ENCODE measurements at places on chromosomes 2 and 18.

GRCh38 chr2:2633017-2633416, 301.9 kb upstream of the MYT1L start:
- no peak for DNase-seq

- no peak for DNase-seq
Measured at GRCh38 chr2:118841828-118842461, 5.5 kb downstream of the EN1 start.

DNA sequence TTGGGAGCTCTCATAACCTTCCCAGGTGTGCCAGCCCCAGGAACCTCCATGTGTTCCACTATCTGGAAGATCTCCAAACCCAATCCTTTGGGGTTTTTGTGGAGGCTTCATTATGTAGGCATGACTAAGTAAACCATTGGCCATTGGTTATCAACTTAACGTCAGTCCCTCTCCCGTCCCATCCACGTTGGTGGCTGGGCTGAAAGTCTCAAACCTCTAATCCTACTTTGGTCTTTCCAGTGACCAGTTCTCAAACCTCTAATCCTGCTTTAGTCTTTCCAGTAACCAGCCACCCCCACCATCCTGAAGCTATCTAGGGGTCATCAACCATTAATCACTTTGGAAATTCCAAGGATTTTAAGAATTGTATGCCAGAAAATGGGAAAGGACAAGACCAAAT, 704.7 kb upstream of the TMEFF2 start:
- DNase-seq, result no peak

GRCh38 chr2:207831584-207832248, 62.0 kb upstream of the FZD5 start:
- DNase-seq, result peak; percentile 57

- DNase-seq, result no peak
Measured at GRCh38 chr2:145769011-145769716, 1249.2 kb upstream of the ZEB2 start.

DNA sequence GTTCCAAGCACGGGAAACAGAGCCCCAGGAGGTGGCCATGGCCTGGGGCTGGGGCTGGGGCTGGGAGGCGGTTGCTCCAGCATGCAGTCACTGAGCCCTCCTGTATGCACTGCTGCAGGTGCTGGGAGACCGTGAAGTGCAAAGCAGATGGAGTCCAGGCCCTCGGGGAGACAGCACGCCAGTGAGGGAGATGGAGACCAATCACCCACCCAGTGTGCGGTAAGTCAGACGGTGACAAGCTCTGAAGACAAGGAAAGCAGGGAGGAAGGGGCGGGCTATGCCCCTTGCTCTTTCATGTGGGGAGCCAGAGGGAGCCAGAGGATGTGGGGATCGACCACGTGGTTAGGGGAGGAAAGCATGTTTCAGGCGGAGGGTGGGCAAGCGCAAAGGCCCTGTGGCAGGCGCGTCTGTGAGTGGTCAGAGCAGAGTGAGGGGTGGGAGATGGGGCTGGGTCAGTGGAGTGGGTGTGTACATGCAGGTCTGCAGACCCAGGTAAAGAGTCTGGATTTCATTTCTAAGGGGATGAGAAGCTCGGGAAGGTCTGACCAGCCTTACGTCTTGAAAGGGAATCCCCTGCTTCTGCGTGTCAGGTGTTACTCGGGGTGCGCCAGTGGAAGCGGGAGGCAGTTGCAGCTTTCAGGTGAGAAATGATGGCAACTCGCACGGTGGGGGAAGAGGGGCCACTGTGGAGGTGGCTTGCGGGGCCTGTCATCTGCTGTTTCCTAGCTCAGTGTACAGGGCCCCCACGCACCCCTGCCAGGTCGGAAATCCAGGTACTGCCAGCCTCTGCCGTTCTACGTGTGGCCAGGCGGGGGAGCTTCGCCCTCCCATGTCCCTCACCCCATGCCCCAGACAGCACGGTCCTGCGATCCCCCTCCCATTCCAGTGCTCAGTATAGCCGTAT, 19.4 kb downstream of the RRM2 start:
- peak; percentile 53 for DNase-seq

- no peak for DNase-seq
Measured at GRCh38 chr2:159647667-159648066, 31.3 kb upstream of the BAZ2B start.

DNA sequence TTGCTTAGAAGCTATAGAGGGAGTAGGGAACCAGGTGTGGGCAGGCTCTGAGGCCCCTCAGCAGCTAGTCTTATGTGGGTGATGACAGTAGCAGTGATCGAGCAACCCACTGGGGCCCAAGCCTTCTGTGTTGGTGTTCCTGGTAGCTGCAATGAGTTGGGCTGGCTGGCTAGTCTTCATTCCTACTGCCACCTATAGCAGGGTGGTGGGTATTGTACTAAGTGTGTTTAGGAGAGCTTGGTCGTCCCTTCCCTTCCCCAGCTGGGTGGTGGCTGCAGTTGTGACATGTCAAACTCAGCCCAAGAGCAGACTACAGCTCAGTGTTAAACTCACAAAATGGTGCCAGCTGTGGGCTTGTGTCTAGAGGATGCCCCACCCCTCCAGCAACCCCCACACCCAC, 486.1 kb upstream of the UBE2E3 start:
- no peak for DNase-seq

DNA sequence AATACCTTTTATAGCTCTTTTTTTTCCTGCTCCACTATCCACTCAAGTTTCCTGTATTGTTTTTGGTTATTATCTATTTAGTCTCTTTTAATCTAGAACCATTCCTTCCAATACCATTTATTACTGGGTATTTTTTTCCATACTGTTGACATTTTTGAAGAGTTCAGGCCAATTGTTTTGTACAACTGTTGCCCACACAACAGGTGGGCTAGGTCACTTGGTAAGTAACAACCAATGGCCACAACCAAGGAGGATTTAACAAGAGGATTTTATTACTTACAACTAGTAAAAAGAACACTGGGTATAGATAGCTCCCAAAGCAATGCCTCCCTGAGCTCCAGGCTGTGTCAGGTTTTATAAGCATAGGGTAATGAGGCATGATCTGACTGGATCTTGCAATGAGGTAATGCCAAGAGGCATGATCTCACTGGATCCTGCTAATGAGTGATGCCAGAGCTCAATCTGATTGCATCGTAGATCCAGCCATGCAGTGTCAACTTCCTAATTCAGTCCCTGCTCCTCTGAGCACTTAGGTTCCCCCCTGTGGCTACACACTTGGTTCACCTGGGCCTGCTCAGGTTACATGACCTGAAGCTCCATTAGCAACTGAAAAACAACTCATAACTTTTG, 7.1 kb upstream of the CEP68 start:
- no peak for DNase-seq

GRCh38 chr18:22956226-22956625, 23.1 kb downstream of the RBBP8 start:
- DNase-seq, result no peak

- DNase-seq, result no peak
Measured at GRCh38 chr2:50118905-50119702, 912.8 kb downstream of the NRXN1 start.

DNA sequence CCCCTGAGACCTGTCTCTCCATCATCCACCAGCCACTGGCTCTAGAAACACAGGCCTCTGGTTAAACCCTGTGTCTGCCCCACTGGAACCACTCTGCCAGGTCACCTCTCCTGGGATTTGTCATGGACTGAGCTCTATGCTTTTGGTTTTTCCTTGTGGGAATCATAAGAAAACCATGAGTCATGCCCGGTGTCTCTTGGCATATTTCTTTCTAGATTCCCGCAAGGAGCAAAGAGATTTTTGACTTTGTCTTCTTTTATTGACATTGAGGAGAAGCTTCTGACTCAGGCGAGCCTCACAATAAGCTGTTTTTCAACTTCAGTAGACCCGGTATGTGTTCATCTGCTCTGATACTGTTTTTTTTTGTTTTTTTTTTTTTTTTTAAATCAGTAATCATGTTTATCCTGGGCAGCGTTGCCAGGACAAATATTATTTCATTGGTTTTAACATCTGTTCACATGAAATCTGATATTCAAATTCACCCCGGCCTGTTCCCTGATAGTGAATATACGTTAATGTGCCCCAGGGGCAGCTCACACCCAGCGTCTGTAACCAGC, 207.1 kb downstream of the ACKR3 start:
- DNase-seq, result no peak

- DNase-seq, result no peak
Measured at GRCh38 chr2:152548996-152549395, 168.3 kb downstream of the PRPF40A start.

DNA sequence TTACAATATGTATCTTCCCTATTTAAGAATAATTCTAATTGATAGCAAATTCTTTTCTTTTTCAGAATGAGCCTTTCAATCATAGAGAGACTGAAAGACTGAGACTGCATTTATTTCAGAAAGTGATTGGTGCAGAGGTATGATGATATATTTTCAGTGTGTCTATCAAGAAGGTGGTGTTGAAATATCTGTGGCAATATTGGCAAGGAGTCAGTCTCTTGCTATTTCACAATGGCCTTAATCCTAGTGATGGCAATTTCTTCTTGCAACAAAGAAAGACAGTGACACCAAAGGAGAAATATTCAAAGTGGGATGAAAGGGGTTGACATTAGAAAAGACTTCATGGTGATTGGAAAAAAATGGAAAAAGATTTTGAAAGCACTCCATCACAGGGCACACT, 21.7 kb upstream of the ZBTB14 start:
- no peak for DNase-seq

- no peak for DNase-seq
Measured at GRCh38 chr18:7603259-7604000, 36.3 kb downstream of the PTPRM start.

GRCh38 chr2:104939570-104940217, 85.8 kb downstream of the POU3F3 start:
- DNase-seq, result peak; percentile 52

GRCh38 chr2:11628675-11629074, 41.3 kb downstream of the NTSR2 start:
- DNase-seq, result no peak

DNA sequence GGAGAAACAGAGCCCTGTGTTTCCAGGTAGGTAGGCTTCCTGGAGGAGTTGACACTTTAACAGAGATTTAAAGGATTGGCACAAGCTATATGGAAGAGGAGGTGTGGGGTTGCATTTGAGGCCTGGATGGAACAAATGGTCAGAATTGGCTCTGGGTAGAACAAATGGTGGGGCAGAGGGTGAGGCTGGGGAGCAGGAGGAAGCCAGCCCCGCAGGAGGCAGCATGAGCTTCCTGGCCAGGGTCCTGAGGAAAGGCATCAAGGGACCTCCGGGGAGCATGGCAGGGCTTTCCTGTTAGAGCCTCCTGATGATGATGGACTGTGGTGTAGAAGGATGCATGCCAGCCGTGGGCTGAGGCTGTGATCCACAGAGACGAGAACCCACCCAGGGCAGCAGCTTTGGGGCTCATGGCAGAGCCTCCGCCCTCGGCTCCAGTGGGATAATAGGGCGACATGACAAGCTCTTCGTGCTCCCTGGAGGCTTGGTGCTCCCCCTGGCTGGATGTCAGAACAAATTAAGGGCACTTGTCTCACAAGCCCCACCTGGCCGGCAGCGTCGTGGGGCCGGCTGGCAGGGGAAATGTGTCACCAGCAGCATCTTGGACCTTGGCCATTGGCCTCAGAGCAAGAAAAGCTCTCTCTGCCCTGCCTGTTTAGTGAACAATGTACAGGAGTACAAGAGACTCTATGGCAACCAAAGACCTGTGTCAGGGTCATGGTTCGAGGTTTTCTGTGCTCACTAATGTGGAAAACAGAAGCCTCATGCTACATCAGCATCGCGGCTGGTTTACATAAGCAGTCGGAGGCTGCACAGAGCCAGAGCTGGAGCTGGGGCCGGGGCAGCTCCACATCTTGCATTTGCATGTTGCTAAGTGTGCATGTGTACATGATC, 153.5 kb downstream of the MYCN start:
- DNase-seq, result peak; percentile 59

DNA sequence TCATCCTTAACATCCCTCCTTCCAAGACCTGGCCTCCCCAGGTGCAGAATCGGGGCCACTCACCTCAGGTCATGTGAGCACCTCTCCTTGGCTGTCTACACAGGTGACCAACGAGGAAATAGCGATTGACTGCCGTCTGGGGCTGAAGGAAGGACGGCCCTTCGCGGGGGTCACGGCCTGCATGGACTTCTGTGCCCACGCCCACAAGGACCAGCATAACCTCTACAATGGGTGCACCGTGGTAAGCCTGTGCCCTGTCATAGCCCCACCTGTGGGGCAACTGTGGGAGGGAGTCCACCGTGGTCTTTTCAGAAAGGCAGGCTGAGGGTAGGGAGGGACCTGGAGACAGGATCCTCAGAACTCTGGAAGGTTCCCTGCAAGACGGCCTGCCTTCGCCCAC, 54.3 kb downstream of the BOLA3 start:
- no peak for DNase-seq

DNA sequence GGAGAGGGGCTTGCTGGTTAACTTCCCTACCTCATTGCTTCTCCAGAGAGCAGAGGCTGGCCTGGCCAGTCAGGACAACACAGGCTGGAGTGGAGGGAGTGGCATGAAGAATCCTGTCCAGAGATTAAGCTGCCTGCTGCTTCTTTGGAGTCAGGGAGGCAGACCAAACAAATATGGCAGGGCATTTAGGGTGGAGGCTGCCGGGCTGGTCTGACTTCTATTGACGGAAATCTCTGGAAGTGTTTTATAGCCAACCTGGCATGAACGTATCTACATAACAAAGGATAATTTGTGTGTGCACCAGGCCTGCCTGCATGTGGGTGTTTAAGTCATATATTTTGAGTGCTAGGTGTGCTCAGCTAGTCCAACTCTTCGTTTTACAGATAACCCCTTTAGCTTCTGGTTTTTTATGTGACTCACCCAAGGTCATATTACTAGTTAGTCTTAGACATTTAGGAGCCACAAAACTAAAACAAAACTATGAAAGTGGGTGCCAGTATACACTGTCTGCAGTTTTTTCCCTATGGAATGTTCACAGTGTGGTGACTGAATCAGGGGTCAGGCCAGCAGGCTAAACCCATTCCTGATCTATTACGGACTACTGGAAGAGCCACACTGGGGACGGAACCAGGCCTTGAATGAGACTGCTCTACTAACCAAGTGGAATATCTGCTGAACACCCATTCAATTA, 5.5 kb downstream of the NPC1 start:
- peak; percentile 63 for DNase-seq
